ENCODE measurements at places on chromosomes 7 and 10.

DNA sequence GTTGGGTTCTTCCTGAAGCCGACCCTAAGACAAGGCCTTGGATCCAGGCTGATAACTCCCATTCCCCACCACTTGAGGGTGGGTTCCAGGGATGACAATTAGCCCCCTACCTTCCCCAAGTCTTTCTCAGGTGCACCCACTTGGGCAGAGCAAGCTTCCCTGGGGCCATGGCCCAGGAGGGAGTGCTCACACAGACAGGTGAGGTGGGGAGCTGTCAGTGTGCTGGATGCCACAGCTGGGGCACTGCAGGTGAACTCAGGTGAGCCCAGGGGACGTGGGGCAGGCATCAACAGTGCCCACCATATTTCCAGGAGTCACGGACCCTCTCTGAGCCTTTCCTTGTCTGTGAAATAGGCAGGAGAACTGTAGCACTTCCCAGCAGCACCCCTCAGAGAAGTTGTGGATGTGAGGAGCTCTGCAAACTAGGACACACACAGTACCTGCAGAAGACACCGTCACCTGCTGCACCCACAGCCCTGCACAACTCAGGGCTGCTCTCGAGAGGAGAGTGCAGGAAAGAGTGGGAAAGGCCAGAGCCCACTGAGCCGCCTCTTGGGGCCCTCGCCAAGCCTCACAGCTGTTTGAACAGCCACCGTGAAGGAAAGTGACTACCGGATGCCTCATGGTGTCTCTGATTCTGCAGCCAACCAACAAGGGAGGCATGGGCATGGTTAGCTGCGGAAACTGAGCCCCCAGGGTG, 17.9 kb downstream of the SH3PXD2A start:
- no peak for DNase-seq

DNA sequence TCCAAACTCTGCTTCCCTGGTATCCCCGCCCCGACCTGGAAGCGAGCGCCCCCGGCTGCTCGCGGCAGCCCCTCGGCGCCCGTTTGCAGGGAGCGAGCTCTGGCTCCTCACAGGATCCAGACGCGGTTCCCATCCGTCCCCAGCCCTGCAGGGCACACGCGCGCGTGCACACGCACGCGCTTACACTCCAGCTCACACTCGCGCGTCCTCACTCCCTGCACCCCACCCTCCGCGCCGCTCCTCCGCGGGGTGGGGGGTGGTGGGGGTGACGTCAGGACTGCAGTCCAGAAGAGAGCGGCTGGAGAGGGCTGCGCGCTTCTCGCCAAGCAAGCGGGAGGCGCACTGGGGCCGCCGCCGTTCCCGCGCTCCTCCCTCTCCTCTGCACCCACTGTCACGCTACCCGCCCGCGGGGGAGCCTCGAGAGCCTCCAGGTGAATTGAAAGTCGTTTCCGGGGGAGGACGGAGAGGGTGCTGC, 255.6 kb downstream of the OTUD1 start:
- no peak for DNase-seq

DNA sequence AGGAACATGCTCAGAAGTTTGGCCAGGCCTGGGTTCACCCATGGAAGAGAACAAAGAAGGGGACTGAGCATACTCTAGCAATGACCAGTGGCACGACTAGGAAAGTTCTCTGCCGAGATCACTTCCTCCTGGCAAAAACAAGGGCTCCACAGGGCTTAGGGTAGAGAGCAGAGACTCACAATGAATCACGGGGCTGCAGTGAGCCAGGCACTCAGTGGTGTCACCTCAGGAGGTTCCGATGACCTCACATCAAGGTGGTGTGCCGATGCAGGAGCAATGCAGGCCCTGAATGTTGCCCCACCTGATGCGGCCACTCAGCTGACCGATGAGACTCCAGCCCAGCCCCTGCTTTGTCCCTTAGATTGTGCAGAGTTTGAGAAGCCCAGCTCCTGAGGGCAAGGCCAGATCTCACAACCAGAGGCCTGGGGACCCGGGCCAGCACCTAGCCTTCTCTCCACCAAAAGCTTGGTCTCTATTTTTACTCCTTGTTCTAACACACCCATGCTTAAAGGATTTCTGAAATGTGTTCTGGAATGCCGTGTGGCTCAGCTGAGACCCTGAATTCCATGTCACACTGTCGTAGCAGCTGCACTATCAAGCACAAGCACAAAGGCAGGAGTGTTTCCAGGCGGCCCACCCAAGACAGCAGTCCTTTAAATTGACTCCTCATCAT, 60.9 kb downstream of the COBL start:
- DNase-seq, result no peak

GRCh38 chr7:95027234-95027872, 120.0 kb downstream of the PPP1R9A start:
- no peak for DNase-seq

- DNase-seq, result no peak
Measured at GRCh38 chr7:104414216-104414615, 85.8 kb downstream of the LHFPL3 start.

GRCh38 chr10:8365935-8366911, 311.7 kb downstream of the GATA3 start:
- DNase-seq, result no peak

- no peak for DNase-seq
Measured at GRCh38 chr7:26930201-26930600, 65.8 kb upstream of the SKAP2 start.

DNA sequence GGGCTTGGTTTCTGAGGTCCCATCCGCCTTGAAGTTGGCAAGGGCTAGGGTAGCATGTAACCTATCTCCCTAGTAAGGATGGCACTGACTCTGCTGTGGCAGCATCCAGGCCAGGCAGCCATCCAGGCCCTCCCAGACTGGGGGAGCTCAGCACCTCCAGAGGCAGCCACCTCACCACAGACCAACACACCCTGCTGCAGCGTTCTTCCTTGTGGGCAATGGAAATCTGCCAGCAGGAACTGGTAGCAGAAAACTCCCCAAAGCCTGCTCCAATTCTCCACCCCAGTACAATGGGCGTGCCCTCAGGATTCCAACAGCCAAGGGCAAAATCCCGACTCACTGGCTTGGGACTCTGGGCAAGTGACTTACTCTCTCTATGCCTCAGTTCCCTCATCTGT, 27.5 kb downstream of the DLG5 start:
- no peak for DNase-seq

DNA sequence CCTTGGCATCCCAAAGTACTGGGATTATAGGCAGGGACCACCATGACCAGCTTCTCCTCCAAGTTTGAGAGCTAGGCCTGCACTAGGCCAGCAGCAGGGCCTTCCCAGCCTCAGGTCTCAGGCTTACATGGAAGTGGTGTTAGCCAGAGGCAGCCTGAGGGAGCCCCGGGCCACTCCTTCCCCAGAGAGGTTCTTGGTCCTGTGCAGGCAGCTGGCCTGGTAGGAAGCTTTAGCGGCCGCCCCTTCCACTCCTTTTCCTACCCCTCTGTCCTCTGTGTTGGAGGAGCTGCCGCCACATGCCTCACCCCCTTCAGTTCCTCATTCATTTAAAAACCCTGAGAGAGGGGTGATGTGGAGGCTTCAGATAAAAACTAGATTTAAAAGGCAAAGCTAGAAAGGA, 40.3 kb downstream of the TSPAN15 start:
- no peak for DNase-seq

- no peak for DNase-seq
Measured at GRCh38 chr7:55154096-55154495, 135.3 kb downstream of the EGFR start.

GRCh38 chr7:77542409-77542808, 5.3 kb downstream of the PTPN12 start:
- no peak for DNase-seq

- no peak for DNase-seq
Measured at GRCh38 chr7:119964788-119965542, 308.0 kb upstream of the KCND2 start.

DNA sequence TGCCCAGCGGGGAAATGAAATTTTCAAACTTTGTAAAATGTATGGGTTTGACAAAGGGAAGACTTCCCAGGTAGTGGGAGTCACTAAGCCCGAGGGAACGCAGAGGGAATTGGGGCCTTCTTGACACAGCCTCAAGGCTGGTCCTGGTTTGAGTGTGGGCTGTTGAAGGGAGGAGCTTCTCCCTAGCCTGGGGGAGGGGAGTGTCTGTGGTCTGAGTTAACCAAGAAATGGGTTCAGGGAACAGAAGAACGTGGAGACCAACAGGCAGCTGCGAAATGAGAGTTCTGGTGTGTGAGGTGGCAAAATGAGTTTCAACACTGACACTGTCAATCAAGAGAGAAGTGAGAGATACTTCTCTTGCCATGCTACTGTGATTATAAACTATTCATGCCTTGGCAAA, 32.7 kb upstream of the BAMBI start:
- DNase-seq, result no peak

GRCh38 chr7:45962861-45963260, 41.8 kb upstream of the IGFBP3 start:
- DNase-seq, result no peak

- DNase-seq, result no peak
Measured at GRCh38 chr7:135539629-135540028, 18.1 kb upstream of the NUP205 start.

DNA sequence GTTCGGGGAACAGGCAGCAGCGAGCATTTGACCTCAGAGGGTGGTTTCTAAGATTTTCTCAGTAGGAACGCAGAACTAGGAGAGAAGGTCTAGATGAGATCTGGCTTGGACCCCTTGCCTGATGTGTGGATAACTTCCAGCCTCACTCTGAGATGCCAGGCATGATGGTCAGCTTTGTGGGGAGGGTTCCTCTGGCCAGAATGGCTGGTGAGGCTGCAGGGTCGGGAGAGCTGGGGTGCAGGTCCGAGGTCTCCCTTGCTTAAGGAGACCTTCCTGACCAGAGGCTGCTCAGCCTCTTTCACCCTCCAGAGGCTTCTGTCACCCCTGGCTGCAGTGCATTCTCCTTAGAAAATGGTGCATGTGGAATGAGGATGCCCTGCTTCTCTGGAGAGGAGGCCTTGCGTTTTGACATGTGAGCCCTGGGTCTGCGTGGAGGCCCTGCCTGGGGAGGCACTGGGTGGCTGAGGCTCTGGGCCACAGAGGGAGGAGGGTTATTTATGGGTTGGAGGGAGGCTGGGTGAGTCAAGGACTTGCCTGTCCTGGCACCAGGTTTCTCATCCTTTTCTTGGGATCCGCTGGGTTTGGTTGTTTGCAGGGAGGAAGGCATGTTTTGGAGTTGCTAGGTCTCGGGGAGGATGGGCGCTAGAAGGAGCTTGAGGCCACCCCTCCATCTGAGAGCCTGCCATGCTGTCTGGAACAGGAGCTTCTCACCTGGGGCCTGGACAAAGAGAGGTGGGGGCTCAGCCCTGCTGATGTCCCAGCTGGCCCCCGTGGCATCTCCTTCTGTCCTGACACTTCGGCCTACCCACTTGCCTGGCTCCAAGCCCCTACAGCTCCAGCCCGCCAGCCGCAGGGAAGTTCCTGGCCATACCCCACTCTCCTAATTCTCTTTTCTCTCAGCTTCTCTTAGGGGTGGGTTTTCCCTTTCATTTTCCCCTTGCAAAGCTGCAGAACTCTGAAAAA, 3.9 kb downstream of the FAM241B start:
- no peak for DNase-seq

- DNase-seq, result peak; percentile 9
Measured at GRCh38 chr10:23293145-23293724, 51.4 kb downstream of the C10orf67 start.

- no peak for DNase-seq
Measured at GRCh38 chr10:78042058-78042751, 8.5 kb downstream of the RPS24 start.

DNA sequence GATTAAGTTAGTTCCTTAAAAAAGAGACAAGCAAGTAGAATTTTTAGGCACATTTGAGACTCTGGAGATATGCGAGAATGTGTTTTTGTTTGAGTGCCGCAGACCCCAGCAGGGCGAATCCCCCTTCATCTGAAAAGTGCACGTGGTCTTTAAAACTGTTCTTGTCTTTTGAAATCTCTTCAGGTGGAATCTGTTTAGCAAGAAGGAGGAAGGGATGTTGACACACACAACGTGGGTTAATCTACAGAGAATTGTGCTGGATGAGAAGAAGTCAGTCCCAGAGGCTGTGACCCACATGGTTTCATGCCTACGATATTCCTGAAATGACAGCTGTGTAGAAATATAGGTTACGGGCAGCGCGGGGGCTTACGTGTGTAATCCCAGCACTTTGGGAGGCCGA, 27.1 kb upstream of the ZFAND2A start:
- no peak for DNase-seq

DNA sequence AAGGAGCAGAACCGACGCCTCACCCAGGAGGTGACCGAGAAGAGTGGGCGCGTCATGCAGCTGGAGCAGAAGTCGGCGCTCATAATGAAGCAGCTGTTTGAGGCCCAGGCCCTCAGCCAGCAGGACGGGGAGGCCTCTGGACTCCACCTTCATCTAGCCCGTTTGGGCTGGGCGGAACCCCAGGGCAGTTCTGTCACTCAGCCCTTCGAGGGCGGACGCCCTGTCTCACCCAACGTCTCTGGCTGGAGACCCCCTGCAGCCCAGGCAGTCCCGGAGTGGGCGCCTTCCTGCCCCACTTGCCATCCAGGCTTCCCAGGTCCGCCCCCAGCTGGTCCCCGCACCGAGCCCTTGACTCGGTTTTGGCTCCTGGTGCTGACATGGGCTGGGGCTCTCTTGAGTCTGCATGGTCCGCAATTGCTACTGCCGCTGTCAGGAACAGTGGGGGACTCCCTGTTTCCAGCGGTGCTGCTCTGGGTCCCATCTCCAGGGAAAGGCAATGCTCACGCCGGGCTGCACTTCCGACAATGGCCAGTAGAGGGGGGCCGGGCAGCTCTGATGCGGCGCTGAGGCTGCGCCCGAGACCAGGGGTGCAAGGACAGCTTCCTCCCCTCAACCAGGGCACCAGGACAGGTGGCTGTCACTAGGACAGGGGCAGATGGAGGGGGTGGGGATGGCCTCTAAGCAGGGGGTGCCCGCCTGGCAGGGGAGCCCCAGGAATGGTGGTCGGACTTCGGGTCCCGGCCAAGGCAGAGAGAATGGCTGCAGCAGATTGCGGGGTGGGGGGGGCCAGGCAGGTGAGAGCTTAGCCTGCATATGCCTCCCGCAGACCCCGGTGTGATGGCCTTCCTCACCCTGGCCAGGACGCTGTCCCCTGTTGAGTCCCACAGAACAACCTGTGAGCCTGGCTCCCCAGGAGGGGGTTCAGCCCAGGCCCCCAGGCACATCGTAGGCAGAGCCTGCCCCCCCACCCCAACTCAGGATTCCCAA, 71.2 kb upstream of the KCTD7 start:
- peak; percentile 89 for DNase-seq

DNA sequence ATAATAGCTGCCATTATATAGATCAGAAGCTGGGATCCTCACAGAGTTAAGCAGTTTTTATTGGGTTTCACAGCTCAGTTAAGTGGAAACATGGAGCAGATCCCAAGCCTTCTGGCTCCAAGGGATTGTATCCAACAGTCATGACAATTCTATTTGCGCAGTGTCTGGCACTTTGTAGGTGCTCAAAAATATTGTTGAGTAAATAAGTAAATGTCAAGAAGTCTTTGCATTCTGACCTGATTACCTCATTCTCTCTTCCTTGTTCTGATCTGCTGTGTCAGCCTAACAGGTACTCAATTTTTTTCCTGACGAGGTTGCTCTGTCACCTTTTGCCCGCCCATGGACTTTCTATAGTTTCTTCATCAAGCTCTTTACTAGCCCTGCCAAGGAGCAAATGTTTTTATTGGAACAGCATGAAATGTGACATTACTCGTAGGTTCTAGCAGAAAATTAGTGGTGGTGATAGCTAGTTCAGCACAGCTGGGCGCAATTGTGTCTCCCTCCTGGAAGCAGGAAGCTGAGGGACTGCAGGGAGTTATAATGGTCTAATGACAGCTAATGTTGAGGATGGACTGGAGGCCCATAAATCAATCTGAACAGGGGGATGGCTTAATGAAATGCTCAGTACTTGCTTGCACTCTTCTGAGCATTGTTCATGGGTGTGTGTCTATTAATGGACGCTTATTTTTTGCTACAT, 680.2 kb downstream of the CCSER2 start:
- DNase-seq, result no peak

GRCh38 chr7:43636093-43636492, 53.2 kb downstream of the STK17A start:
- no peak for DNase-seq
